NCI-H345 (cell line): ENCODE measurements at places on chromosomes 6 and 20.
A peak's percentile ranks its signal among the peaks of the same experiment; 100 is the strongest.

- no peak for DNase-seq
Measured at GRCh38 chr6:47084610-47085009, 42.5 kb upstream of the ADGRF1 start.

GRCh38 chr6:2940010-2940850 is 31.1 kb downstream of the SERPINB6 start:
- no peak for DNase-seq

DNA sequence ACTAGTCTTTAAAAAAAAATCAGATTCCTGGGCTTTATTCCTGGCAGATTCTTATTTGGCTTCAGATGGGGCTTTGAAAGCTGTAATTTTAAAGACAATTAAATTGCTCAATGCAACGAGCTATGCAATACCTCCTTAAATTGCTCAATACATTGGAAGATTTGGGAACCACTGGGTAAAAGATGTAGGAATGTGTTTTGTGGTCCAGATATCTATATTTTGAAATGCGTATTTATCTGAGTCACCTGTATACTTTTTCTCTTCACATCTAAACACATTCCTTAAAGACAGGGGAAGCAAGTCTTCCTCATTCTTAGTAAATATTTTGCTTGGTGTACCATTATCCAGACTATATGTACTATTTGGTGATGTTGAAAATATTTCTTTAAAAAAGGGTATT is 29.6 kb upstream of the MAP7 start:
- no peak for DNase-seq

- DNase-seq = no peak
Measured at GRCh38 chr6:154561750-154562149, 51.3 kb upstream of the CNKSR3 start.

GRCh38 chr6:78583079-78583478 is 284.3 kb upstream of the IRAK1BP1 start:
- no peak for DNase-seq

DNA sequence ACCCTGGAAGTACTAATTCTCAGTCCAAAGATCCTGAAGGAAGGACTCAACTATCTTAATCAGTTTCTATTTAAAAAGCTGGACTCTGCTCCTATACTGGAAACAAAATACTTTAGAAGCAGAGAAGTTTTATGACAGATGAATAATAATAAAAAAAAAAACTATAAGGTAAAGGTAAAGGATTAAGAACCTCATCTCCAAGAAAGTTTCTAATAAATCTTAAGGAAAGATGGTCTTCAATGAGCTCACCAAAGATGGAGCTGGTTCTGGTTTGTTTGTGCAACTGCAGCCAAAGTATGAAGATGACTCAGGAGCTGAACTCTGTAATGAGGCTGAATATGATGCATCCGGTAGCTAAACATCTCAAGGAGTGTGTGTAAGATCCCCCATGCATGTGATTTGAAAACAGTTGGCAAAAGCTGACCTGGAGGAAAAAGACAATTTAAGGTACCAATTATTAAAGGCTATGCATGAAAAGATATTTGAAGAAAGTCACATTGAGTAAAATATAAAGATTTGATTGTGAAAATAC is 25.2 kb downstream of the MED23 start:
- no peak for DNase-seq

GRCh38 chr6:136102991-136103688 is 147.0 kb downstream of the MTFR2 start:
- DNase-seq = no peak

- DNase-seq = no peak
Measured at GRCh38 chr6:98487612-98488011, 346.8 kb upstream of the POU3F2 start.

GRCh38 chr6:42401613-42401951 is 50.1 kb downstream of the TRERF1 start:
- no peak for DNase-seq

GRCh38 chr20:34526466-34526865 is 10.2 kb downstream of the DYNLRB1 start:
- DNase-seq = no peak

DNA sequence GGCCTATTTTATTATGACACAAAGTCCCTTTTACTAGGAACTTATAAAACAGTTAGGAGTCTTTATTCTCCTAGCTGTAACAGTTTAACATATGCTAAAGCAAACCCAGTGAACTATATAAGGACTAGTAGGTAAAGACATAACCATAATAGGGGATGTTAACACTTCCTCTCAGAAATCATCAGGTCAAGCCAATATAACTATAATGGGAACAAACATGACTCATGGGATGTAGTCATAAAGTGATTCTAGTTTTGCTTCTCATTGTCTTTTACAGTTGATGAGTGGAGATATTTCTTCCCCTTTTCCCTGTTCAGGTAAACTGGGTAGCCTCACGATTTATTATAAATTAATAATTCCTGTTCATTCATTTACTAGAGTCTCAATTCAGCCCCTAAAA is 9.7 kb downstream of the PTCHD4 start:
- no peak for DNase-seq

DNA sequence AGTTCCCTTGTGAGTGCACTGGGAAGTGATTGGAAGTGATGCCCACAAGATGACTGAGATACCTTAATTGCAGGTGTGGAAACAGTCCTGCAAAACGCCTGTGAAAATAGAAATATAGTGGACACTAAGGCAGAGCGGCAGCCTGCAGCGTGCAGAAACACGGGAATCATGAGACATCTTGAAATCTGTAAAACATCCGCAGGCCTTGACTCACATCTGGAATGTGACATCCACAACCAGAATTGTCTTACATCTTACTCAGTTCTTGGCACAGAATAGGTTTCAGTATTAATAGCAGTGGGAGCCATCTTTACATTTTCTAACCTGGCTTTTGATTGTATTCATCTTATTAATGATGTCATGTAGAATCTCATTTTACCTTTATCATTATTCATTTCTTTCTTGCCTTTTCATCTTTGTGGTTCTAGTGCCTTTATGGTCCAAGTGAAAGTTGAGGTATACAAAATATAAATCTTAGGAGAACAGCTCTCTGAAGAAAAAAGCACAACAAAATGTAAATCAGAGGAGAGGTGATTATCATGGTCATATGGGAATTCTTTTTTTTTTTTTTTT is 44.6 kb downstream of the CDYL start:
- DNase-seq = no peak

GRCh38 chr6:50657513-50657912 is 55.8 kb upstream of the TFAP2D start:
- DNase-seq = no peak

DNA sequence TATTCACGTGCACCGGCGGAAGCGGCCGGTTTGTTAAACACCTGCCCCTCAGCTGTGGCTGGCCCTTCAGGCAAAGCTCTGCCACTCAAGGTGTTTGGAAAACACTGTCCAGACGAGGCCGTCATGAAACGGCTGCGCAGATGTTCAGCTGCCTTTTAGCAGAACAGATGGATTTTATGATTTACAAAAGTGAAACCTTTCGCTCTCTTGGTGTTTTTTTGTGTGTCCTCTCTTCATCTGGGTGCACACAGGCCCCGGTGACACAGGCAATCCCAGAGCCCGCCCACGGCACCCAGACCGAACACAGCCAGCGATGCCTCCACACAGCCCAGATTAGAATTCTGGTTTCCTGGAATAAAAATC is 397.0 kb downstream of the SMOC2 start:
- no peak for DNase-seq

- no peak for DNase-seq
Measured at GRCh38 chr6:22706651-22707050, 137.3 kb downstream of the HDGFL1 start.

DNA sequence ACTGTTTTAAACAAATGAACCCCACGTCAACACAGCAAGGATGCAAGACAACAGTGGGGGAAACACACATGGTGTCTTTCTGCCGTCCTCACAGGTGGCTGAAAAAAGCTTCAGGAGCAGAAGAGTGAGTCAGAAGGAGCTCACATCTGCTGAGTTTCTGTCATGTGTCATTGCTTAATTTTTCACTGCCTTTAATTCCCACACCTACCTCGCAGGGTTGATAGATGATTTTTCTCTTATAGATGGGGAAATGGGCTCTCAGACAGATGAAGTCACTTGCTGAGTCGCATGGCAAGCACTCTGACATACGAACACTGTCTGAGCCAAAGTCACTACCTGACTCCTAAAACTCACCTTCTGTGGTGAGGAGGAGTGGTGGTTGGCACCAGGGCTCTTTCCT is 28.3 kb upstream of the CARMIL1 start:
- no peak for DNase-seq

DNA sequence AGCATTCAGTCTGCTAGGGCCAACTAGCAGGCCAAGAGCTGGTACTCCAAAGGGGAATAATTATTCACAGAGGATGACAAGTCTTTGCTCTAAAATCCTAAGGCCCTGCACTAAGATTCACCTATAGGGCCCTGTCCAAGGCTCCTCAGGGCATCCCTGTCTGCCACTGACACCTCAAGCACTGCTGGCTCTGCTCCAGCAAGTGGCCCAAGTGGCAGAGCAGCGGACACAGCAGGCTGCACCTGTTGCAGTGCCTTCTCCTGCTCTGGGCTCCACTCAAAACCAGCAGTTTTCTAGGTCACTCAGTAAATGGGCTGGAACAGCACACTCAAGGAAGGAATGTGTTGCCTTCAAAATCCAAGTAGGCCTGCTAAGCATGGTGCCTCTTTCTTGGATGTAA is 36.4 kb upstream of the SMOC2 start:
- no peak for DNase-seq

DNA sequence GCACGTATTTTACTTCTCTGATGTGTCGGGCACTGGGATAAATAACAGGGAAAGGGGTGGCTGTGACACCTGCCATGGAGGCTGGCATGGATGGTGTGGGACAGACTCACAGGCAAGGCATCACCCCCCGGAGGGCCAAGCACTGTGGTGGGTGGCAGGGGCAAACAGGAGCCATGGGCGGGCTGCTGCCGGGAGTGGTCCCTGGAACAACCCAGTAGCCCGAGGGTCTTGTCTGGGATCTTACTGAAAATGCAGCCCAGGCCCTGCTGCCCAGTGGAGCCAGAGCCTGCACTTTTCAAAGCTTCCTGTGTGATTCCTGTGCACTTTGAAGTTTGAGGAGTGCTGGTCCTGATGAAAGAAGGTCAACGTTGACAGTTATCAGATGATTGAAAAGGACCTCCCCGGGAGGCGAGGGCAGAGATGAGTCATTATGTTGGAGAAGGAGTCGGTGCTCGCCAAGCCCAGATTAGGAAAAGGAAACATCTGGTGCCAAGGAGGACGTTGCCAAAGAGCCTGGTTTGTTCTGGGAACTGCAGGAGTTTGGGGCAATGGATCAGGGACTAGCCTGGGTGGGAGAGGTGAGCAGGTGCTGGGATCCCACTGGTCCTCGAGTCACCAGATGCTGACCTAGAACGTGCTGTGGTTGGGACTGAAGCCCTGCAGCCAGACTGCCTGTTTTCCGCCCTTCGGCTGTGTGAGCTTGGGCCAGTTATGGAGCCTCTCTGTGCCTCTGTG is 130.0 kb upstream of the GGTLC1 start:
- DNase-seq = no peak

DNA sequence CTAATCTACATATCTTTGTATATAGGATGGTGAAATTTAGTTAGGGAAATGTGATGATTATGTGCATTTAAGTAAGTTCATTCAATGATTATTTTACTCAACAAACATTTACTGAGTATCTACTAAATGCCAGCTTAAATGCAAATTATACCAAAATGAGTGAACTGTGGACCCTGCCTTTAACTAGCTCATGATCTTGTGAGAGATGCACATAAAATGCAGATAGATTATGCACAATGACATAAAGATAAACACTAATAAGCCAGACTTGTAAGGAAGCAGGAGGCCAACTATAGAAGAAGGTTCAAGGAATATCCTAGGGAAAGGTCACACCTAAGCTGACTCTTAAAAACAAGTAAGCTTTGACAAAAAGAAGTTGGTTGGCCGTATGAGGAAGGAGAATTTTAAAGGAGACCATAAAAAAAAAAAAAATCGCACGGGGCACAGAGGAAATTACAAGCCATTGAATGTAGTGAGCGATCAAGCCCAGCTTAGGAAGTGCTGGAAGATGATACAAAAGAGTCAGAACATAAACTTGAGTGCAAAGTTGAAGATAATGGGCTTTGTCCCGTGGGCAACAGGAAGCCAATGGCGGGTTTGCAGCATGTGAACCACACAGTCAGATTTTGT is 107.9 kb downstream of the NRSN1 start:
- DNase-seq = no peak

DNA sequence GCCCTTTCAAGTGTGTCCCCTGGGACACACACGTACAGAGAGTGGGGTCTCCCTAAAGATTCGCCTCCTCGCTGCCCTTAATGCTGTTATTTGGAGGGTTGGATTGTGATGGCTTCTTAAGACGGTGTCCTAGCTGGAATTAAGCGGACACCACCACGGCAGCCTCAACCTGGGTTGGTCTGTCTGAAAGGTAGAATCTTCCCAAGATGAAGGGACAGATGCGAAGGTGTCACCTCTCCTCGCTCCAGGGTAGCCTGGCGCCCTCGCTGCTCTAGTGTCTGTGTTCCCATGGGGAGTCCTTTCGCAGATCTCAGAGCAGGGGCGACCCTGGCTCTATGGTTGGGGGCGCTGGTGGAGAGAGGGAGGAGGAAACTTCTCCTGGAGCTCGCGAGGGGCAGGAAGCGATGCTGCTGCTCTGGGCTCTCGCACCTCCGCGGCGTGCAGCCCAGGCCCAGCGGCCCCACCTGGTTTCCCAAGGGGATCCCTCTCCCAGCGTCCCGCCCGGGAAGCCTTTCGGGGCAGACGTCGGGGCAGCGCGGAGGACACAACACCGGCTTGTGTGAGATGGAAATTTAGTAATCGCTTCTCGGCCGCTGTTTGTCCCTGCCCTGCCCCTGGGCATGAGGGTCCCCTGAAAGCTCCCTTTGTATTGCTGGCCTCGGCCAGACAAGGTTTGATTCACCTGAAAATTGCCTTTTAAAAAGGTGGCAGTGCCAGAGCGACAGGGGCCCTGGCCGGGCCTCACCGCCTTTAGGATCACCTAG is 1.7 kb downstream of the RSPO3 start:
- DNase-seq = peak; percentile 12

DNA sequence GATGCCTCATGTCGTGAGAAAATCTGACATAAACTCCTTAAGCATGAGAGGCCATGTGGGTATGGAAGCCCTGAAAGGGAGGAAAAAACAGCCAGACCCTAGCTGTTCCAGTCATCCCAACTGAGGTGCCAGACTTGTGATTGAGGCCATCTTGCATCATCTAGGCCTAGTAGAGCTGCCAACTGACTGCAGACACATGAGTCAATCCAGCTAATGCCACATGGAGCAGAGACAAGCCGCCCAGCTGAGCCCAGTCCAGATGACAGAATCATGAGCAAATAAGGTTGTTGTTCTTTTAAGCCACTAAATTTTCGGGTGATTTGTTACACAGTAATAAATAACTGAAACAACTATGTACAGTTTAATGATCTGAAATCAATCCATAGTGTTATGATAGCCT is 680.9 kb downstream of the MAFB start:
- DNase-seq = no peak

DNA sequence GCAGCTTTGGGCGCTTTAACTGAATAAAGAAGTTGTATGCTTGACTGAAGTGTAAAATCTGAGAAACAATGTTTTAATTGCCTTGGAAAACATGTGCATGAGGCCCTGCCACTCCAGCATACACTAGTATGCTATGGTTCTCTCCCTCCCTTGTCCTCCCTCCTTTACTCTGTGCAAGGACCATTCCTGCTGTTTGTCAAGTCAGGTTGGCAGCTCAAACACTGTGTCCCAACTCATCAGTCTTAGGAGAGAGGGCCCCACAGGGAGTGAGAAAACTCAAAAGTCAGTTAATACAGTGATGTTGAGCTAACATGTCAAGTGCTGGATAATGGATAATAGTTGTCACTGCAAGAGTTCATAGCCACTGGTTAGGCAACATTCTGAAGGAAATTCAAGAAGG is 543.6 kb downstream of the GRIK2 start:
- DNase-seq = no peak
